ENCODE measurements at places on chromosomes 3 and 15.

- H3K36me3 ChIP-seq = peaks cover 6% of the 10 kb centered on the region
- no peak for DNase-seq
- no peak overlapping the region for H3K27ac ChIP-seq
- H3K4me1 ChIP-seq = no peaks in the 10 kb centered on the region
These were observed 309.1 kb upstream of the ICE2 start for GRCh38 chr15:60787837-60788691.

DNA sequence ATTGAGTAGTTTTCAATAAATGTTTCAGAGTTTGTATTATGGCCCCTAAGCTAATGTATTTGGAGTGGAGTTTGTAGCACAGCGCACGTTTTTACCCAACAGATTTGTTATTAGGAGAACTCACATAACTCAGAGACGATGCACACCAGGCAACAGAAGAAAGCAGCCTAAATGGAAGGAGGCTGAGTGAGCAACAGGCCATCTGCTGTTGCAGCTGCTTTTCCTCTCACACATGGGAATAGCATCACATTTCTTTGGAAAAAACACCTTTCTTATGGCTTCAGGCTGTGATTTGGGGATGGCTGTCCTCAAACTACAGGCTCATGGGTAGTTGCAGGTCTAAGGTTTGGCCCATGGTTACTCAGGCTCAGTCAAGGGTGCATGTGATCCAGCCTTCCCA is 469.3 kb upstream of the MCTP2 start:
- DNase-seq = no peak
- H3K36me3 ChIP-seq = no peaks in the 10 kb centered on the region
- peaks cover 16% of the 10 kb centered on the region for H3K4me1 ChIP-seq
- peaks cover 22% of the 10 kb centered on the region for H3K27me3 ChIP-seq

DNA sequence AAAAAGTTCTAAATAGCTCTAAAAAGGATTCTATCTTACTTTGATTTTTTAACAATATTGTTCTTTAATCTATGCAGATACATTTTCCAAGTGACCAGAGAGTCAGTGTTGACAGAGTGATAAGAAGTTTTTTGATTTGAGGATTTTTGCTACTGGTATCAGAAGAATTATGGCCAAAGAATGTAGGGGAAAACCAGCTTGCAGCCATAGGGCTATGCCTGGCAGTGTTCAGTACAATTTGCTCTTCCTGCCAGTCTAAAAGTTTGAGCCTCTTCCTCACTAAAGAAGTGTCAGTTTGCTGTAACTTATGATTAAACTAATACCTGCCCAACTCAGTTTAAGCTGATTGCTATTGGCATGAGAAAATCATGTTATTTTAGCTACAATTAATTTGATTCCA is 35.3 kb upstream of the FSIP1 start:
- H3K4me3 ChIP-seq = no peak overlapping the region
- H3K27ac ChIP-seq = no peak overlapping the region
- H3K27me3 ChIP-seq = no peaks in the 10 kb centered on the region
- peaks cover 17% of the 10 kb centered on the region for H3K4me1 ChIP-seq
- H3K36me3 ChIP-seq = no peaks in the 10 kb centered on the region
- no peak for DNase-seq

DNA sequence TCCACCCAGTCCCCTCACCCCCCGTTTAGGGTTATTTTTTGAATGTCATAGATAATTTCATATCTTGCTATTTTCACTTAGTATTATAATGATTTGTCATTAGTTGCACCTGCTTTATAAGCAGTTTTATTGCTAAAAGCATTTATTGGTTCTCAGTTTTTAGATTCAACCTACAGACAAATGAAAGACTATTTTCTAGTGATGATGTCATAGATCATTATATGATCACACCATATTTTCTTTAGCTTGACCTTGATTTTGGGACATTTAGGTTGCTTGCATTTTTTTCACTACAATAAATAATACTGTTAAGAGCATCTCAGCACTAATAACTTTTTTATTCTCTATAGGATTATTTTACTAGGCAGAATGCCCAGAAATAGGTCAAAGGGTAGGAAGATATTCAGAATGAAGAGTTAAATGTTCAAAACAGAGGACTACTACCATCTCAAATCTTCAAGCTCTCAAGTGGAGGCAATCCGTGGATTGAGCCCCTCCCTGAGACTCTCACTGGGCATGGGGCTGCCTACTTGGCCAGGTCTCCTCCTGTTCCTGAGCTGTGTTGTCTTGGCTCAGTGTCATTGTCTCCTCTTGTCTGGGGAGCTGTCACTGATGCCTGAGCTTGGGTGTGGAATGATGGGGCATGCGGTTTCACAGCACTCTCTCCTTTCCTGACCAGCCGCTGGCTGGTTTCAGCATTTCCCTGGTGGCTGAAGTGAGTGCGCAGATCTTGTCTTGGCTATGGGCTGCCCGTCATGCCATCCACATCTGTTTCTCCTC is 28.4 kb downstream of the CHCHD6 start:
- no peak for DNase-seq
- no peak overlapping the region for H3K27ac ChIP-seq
- peaks cover 5% of the 10 kb centered on the region for H3K4me1 ChIP-seq
- H3K4me3 ChIP-seq = no peak overlapping the region

DNA sequence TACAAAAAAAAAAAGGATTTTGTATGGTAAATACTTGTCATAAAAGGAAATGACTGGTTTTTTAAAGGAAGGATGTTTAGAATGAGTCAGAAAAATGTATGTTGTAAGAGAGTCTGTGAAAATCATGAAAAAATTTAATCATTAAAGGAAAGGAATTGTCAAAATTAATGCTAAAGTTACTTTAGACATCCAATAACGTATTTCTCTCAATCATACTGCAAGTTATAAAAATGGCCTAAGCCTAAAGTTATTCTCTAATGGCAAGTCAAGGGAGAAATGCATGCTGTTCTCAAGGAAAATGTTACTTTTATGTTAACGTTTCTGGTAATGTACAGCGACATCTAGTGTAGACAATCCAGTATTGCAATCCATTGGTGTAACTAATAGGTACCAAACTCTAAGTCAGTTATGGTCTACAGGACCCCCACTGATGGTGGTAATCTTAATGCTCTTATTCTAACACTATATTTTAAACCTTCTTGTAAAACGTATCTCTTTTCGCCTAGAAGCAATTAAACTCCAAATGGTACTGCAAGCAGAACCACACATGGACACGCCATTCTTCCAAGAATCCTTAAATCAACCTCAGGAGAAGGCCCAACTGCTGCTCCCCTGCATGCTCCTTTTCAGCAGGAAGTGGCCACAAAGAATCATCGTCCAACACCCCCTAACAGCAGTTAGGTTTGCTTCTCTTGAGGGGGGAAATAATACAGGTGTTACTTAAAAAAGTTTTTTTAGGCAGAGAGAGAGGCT is 35.2 kb downstream of the NCEH1 start:
- H3K4me1 ChIP-seq = peaks cover 13% of the 10 kb centered on the region
- H3K27ac ChIP-seq = no peak overlapping the region
- H3K36me3 ChIP-seq = no peaks in the 10 kb centered on the region
- no peak overlapping the region for H3K4me3 ChIP-seq

- H3K36me3 ChIP-seq = peaks cover 12% of the 10 kb centered on the region
- peaks cover 14% of the 10 kb centered on the region for H3K4me1 ChIP-seq
- DNase-seq = no peak
- H3K27ac ChIP-seq = peak overlapping the region; percentile 86
- H3K4me3 ChIP-seq = peak overlapping the region; percentile 77
These were observed 412 bp downstream of the SLC41A3 start for GRCh38 chr3:126083511-126083912.

GRCh38 chr3:39080026-39080425 is 27.4 kb downstream of the GORASP1 start:
- no peak for DNase-seq
- no peaks in the 10 kb centered on the region for H3K27me3 ChIP-seq
- no peak overlapping the region for H3K27ac ChIP-seq
- no peak overlapping the region for H3K4me3 ChIP-seq
- peaks cover 56% of the 10 kb centered on the region for H3K36me3 ChIP-seq
- H3K4me1 ChIP-seq = no peaks in the 10 kb centered on the region

GRCh38 chr15:80834402-80834801 is 55.2 kb downstream of the CEMIP start:
- H3K4me3 ChIP-seq = no peak overlapping the region
- peaks cover 42% of the 10 kb centered on the region for H3K27me3 ChIP-seq
- H3K4me1 ChIP-seq = no peaks in the 10 kb centered on the region
- H3K36me3 ChIP-seq = no peaks in the 10 kb centered on the region
- DNase-seq = no peak

- no peak for DNase-seq
- peaks cover 5% of the 10 kb centered on the region for H3K27me3 ChIP-seq
- no peak overlapping the region for H3K4me3 ChIP-seq
These were observed 37.6 kb downstream of the FAM3D start for GRCh38 chr3:58628823-58629562.

DNA sequence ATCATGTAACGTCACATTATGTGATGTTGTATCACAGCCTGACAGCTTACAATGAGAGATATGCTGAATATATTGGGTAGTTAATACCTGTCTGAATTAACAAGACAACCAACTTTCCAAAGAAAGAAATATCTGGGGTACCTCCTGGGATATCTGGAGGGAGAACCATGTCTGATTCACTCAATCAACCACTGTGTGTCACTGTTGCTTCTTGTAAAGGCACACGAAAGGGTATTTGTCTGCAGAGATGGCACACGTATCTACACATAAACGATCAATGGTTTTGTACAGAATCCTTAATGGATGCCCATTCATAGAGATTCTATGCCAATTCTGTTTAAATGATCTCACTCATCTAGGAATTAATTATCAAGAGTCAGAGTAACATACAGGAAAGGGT is 252.1 kb upstream of the TMCO5A start:
- no peak for DNase-seq
- no peaks in the 10 kb centered on the region for H3K4me1 ChIP-seq
- no peaks in the 10 kb centered on the region for H3K27me3 ChIP-seq
- no peak overlapping the region for H3K27ac ChIP-seq
- H3K4me3 ChIP-seq = no peak overlapping the region

GRCh38 chr3:194251007-194251406 is 100.1 kb downstream of the CPN2 start:
- peak overlapping the region; percentile 68 for H3K27ac ChIP-seq
- H3K36me3 ChIP-seq = no peaks in the 10 kb centered on the region
- no peaks in the 10 kb centered on the region for H3K27me3 ChIP-seq
- H3K4me1 ChIP-seq = peaks cover 57% of the 10 kb centered on the region

- H3K4me3 ChIP-seq = no peak overlapping the region
- no peak overlapping the region for H3K27ac ChIP-seq
- DNase-seq = no peak
- H3K36me3 ChIP-seq = no peaks in the 10 kb centered on the region
These were observed 36.2 kb upstream of the PLSCR2 start for GRCh38 chr3:146505516-146505915.

GRCh38 chr3:85662462-85662861 is 703.7 kb downstream of the CADM2 start:
- no peaks in the 10 kb centered on the region for H3K27me3 ChIP-seq
- no peak for DNase-seq
- no peak overlapping the region for H3K4me3 ChIP-seq
- no peaks in the 10 kb centered on the region for H3K36me3 ChIP-seq

DNA sequence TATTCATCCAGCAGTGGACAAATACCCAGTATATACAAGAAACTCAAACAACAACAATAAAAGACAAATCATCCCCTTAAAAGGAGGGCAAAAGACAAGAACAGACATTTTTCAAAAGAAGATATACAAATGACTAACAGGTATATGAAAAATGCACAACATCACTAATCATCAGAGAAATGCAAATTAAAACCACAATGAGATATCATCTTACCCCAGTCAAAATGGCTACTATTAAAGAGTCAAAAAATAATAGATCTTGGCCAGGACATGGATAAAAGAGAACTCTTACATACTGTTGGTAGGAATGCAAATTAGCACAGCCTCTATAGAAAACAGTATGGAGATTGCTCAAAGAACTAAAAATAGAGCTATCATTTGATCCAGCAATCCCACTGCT is 16.9 kb downstream of the DHX36 start:
- no peaks in the 10 kb centered on the region for H3K4me1 ChIP-seq
- no peak overlapping the region for H3K27ac ChIP-seq
- H3K27me3 ChIP-seq = no peaks in the 10 kb centered on the region
- no peak for DNase-seq

DNA sequence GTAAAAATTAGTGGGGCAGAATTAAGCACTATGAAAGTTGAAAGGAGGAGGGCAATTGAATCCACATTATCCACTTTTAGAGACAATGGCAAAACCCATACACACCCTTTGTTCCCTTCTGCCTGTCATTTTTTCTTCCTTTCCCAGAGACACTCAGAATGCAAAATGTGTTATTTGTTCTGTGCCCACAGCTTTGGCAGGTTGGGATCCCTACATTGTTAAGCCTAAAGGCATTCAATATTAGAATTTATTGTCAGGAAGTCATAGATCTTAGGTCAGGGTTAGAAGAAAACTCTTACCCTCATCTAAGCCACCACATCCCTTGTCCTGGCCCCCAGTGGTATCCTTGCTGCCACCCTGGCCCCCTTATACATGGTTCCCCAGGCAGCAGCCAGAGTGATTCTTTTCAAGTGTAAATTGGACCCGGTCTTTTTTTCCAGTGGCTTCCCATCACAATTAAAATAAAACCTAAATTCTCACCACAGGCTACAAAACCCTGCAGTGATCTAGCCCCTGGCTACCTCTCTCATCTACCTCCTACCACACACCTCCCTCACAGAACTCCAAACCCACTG is 470.1 kb upstream of the ATP11B start:
- H3K4me3 ChIP-seq = no peak overlapping the region
- peaks cover 4% of the 10 kb centered on the region for H3K36me3 ChIP-seq
- H3K4me1 ChIP-seq = peaks cover 12% of the 10 kb centered on the region

DNA sequence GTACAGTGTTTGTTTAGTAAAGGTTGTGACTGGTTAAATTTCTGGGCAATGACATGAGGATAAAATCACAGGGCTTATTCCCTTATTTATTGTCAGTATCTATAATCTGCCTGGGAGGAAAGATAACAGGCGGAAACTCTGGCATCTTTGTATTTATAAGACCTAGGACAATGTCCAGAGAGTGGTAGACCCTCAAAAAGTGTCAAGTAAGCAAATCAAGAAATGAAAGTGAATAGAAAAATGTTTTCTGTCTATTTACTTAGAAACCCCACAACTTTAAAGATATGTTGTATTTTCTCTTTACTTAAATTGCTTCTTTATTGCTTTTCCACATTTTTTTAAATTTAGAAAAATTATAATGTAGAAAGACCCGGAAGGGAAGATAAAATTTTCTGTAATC is 544.6 kb downstream of the EDEM1 start:
- no peak for DNase-seq
- no peaks in the 10 kb centered on the region for H3K27me3 ChIP-seq
- no peak overlapping the region for H3K27ac ChIP-seq
- H3K36me3 ChIP-seq = no peaks in the 10 kb centered on the region
- H3K4me3 ChIP-seq = no peak overlapping the region

DNA sequence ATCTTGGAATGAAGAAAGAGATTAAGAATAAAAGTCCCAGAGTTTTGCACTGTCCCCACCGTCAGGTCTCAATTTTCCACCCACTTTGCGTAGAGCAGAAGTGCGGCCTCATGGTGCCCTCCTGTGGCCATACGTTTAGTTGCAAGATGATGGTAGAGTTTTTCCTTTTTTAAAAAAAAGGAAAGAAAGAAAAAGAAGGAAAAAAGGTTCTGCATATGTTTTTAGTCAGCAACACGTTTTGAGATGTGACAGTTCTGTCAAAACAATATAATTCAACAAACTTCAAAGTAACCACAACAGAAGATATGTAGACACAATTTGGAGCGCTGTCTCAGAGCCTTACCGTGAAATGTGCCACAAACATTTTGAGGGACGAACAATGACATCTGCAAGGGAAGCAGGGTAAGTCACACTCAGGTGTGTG is 24.6 kb downstream of the EBLN2 start:
- no peak overlapping the region for H3K27ac ChIP-seq
- DNase-seq = peak; percentile 72
- no peaks in the 10 kb centered on the region for H3K36me3 ChIP-seq
- H3K4me3 ChIP-seq = no peak overlapping the region
- H3K4me1 ChIP-seq = no peaks in the 10 kb centered on the region
